ENCODE measurements at places on chromosomes 7 and 10.
A peak's percentile ranks its signal among the peaks of the same experiment; 100 is the strongest.

DNA sequence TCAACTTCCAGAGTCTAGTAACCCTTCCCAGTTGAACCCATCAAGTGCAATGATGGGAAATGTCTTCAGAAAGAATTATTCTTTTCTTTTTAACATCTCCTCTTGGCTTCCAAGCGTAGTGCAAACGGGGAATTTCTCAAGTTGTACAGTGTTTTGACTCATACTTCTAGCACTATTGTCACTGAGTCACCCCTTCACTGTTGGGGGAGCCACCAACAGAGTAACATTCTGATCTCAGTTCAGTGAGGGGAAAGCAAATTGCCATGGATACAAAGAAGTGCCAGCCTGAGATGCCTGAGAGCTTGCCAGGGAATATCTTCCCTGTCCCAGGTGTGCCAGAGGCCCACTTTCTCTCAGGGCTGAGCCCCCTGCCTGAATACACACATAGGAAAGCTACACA, 31.0 kb downstream of the CYP3A5 start:
- DNase-seq = no peak

DNA sequence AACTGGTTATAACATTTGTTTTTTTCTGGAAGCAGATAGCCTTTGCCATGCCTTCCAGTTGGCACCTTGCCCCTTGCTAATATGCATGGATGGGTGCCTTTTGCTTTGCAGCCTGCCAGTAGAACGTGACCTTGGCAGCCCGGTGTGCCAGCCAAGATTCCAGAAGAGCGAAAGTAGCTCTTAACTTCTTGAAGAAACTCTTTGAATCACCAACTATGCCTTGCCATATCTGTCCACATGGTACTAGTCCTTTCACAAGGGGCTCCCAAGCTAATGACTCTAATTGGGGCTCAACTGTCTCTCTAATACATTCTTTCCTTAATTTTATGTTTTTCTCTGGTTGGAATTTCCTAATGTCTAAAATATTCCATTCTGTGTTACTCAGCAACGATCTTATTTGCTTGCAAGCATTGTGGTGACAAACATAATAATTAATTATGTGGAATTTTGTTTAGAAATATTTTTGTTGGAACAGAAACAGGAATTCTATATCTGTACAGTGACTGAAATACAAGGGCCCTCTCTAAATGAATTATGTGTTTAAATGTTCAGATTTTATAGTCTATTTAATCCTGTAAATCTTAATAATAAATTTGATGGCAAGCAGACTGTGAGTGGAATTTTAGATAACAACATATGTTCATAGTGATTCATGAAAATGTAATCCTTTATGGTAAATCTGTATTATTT, 45.8 kb downstream of the HDAC9 start:
- no peak for DNase-seq

DNA sequence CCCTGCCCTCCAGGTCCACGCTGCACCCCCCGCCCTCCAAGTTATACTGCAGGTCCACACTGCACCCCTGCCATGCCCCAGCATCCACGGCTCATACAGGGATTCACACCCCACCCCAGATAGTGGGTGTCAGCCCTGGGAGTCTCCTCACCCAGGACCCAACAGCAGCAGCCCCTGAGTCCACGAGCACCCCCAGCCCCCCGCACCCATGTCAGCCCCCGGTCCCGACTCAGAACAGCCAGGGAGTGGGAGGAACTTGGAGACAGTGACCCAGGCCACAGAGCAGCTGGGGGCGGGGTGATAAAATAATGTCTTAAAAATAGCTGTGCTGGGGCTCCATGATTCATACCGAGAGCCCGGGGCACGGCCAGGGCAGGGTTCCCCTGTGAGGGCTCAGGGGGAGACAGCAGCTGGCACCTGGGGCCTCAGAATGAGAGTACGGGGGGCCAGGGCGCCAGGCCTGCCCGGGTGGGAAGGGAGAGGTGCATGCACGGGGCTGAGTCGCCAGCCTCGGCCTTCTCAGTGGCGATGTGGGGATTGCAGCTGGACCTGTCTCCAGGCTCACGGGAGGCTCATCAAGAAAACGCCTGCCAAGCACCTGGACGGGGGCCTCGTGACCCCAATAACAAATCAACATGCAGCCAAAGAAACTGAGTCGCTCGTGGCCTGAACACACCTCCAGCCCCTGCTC, 29.8 kb downstream of the ADAP1 start:
- DNase-seq = no peak

DNA sequence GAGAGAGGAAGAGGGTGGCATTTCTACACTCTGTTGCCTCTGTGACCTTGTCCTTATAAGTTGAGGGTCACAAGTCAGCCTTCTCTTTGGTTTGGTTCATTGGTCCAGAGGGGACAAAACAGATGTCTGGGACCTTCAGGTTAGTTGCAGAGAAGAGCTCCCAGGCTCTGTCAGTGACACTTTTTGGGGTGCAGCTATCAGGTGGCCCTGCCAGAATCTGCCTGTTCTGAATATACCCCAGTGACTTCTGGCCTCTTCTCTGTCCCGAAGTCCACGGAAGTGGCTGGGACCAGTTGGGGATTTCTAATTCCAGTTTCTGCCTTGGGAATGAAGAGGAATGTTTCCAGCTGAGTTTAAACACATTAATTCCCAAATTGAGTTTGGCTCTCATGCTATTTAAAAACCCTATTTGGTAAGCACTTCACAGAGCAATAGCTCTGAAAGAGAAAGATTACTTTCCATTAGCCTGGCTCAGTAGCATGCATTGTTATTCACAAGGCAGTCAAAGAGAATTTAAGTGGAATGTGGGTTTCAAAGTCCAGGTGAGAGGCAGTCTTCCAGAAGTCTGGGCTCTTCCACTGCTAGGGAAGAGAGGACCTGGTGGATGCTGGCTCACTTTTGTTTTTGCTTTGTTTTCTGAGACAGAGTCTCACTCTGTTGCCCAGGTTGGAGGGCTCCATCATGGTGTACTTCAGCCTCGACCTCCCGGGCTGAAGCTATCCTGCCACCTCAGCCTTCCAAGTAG, 237.8 kb upstream of the GALNT17 start:
- no peak for DNase-seq

DNA sequence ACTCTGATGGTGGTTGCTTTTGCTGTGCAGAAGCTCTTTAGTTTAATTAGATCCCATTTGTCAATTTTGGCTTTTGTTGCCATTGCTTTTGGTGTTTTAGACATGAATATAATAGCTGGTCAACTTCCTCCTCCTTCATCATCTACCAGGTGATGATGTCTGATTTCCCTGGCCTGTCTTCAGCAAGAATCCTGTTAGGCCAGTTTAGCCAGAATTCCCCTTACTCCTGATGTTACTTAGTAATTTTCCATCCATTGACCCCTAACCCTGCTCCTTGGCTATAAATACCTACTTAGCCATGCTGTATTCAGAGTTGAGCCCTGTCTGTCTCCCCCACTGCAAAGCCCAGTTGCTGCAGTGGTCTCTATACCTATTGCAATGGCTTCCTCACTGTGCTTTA, 91.4 kb downstream of the ZNF777 start:
- DNase-seq = no peak

DNA sequence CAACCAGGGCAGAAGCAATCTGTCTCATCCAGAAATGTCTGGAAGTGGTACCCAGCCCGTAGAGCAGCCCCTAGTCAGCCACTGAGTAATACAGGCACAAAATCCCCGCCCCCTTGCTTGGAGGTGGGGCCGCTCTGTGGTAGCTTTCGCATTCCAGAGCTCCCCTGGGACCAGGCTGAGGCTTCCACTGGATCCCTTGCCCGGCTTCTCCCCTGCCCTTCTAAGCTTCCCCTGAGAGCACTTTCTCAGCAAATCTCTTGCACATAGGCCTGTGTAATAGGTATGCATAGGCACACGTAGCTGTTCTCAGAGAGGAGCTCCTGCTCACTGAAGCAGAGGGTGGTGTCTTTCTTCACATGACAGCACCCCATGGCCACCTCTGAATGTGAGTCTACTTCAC, 144.2 kb downstream of the BMS1 start:
- DNase-seq = no peak

- no peak for DNase-seq
Observed at GRCh38 chr10:4382811-4383210, 443.2 kb upstream of the AKR1E2 start.

DNA sequence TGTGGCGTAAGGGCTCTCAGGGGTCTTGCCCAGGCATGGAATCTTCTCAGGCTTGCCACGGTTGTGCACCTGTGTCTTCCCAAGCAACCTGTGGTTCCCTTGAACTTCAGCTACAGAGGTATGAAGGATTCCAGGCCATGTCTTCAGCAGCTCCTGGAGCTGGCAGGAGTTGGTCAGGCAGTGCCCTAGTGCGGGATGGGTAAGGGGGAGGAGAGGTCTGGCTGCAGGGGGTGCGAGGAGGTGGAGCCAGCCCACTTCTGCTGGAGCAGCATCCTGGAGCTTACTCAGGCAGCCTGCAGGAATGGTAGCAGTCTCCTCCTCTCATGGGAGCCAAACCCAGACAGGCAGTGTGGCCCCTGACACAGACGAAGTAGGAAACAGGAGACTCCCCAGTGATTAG, 3.8 kb upstream of the TRIL start:
- DNase-seq = no peak

GRCh38 chr7:137642031-137642430, 204.7 kb downstream of the DGKI start:
- no peak for DNase-seq

DNA sequence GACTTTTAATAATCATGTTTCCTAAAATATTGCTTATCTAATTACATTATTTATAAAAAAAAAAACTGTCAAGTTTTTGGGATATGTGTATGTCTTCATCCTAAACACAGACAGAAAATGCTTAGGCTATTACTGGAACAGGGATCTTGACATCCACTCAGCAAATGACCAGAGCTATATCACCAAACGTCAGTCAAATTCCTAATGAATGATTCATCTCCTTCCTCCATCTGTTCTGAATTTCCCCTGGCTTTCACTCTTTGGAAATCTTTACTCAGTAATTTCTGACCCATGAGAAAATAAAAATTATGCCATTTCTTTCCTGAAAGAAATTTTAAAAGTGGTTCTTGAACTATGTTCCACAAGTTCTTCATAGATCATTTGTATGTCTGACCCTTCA, 552.4 kb upstream of the KCND2 start:
- no peak for DNase-seq

- DNase-seq = no peak
Observed at GRCh38 chr7:28629216-28629842, 217.0 kb downstream of the CREB5 start.

DNA sequence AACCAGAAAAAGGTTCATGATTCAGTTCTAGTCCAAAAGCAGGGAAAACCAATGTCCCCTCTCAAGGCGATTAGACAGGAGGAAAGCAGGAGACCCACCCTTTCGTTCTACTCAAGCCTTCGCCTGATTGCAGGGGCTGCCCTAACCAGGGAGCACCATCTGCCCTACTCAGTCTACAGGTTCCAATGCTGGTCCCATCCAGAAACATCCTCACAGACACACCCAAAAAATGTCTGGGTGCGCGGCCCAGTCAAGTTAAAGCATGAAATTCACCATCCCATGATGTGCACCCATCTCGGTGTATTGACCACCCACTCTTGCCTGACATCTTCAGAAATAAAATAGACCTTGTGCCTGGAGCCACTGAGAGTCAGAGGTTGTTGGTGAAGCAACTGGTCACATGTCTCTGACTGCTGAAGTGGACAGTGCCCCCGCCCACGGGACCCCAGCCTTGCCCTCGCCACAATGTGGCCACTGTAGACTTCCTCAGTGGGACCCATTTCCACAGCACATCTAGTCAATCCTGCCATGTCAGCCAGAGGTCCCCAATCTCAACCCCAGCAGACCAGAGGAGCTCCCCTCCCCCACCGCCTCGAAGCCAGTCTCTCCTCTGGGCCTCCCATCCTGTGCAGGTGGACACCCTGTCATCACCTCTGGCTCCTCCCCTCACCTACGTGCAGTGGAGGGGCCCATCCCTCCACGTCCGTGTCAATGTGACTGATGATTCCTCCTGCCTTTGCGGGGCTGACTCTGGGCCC, 116.3 kb upstream of the PPP2R2D start:
- no peak for DNase-seq

DNA sequence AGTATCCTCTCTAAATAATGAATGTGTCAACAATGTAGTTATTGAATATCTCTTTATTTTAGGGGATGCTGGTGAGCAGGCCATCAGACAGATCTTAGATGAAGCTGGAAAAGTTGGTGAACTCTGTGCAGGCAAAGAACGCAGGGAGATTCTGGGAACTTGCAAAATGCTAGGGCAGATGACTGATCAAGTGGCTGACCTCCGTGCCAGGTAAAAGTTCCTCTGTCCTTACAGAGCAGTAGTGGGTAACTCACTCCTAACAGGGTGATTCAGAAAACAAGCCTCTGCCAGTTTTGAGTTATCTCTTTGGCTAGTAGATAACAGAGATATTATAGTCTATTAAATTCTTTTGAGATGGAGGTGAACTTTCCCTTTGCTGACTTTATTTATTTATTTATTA, 67.3 kb downstream of the AP3M1 start:
- no peak for DNase-seq

DNA sequence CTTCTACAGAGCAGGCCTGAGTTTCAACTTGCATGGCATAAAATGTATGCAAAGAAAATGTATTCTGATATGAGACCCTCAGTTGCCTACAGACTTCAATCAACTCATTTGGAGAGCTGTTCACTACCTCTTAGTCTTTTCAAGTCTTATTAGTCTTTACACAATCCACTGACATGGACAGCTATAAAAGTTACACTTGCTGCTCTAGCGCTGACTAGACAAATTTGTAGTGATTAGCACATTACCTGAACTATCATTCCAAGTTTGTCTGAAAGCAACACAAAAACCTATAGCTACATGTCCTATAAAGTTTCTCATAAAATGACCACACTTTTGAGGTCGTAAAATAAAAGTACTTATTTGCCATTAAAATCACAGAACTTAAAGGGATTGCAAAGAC, 83.9 kb downstream of the PARD3 start:
- no peak for DNase-seq

GRCh38 chr7:100694098-100694745, at the start of gene GIGYF1:
GIGYF1 (minus strand) TSS chr7:100694250; CDS start chr7:100688238, 6,012 bp downstream.
- DNase-seq = peak; percentile 56

DNA sequence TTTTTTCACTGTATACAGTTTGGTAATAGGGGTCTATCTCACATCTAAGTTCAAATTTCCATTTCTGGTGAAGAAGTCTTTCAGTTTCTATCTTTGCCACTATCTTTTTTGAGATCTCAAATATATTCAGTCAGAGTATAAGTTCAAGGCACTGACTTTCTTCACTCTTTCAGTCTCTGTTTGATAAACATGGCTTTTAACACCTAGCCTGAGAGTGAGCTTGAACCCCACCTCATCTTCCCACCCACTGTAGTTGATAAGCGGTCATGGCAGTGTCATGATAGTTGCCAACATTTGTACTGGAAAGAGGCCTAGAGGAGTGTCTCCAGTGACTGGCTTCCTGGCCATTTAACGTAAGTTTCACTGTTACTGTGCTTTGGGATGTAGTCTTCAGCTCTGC, 41.2 kb upstream of the AGR3 start:
- no peak for DNase-seq

GRCh38 chr10:30455816-30456215, 21.8 kb downstream of the MAP3K8 start:
- DNase-seq = no peak
